A172 (cell line): ENCODE measurements at places on chromosomes 6 and 20.

- DNase-seq = no peak
Measured at GRCh38 chr6:32814145-32814544, 2.7 kb downstream of the HLA-DOB start.

DNA sequence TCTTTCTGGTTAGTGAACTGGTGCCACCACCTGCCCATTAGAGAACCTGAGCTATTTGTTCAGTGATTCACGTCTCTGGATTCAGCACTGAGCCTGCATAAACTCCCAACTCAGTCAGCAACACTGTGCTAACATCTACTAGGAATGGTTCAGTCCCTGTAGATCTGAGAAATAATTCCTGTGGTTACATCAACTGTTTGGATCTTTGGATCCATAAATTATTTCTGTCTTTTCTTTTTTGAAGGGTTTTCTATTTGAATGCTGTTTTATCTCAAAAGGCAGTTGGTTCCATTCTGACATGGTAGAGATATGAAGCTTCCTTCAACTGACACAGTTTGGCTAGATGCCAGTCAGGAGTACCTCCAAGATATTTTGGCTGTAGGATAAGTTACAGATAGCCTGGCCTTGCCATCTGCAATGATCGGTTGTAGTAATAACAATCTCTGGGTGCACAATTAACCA is 125.9 kb downstream of the TRMT11 start:
- peak; percentile 36 for DNase-seq

- DNase-seq = no peak
Measured at GRCh38 chr6:103707596-103708325, 1152.0 kb downstream of the HACE1 start.

GRCh38 chr20:17969278-17969883 is 563 bp downstream of the MGME1 start:
- DNase-seq = peak; percentile 51

DNA sequence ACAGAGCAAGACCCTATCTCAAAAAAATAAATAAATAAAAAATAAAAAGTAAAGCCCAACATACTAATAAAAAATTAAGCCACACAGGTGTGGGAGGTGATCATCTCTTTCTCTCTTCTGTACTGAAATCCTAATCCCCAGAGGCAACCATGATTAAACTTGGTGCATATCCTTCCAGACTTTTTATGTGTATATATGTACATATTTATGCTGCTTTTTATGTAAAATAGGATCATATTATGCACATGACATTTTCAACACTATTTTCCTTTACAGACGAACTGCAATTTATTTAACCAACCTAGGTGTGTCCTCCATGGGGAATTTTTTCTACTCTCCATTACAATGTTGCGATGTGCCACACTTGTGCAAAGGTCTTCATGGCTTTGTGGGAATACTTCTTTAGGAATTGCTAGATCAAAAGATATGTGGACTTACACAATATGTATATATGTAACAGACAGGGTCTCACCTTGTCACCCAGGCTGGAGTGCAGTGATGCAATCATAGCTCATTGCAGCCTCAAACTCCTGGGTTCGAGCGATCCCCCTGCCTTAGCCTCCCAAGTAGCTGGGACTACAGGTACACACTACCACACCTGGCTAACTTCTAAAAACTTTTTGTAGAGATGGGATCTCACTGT is 23.7 kb downstream of the RMND1 start:
- DNase-seq = no peak

DNA sequence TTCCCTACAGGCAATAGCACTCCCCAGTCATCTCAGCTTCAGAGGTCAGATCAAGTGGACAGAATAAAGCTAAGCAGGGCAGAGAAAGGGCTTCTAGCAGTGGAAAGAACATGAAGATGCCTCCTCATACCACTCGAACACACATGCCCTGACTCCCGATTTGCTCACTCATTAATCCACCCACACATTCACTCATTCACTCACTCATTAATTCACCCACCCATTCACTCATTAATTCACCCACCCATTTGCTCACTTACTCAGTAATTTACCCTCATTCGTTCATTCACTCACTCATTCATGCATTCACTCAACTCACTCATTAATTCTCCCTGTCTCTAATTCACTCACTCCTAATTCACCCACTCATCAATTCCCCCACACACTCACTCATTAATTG is 43.9 kb downstream of the HNF4A start:
- no peak for DNase-seq

- no peak for DNase-seq
Measured at GRCh38 chr6:163731215-163732013, 316.9 kb downstream of the QKI start.

DNA sequence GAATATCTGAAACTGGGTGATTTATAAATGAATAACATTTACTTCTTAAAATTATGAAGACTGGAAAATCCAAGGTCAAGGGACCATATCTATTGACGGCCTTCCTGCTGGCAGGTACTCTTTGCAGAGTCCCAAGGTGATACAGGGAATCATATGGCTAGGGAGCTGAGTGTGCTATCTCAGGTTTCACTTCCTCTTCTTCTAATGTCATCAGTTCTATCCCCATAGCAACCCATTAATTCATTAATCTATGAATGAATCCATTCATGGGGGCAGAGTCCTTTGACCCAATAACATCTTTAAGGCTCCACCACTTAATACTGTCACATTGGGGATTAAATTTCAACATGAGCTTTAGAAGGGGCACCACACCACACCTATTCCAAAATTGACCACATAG is 772.0 kb downstream of the HACE1 start:
- DNase-seq = no peak

DNA sequence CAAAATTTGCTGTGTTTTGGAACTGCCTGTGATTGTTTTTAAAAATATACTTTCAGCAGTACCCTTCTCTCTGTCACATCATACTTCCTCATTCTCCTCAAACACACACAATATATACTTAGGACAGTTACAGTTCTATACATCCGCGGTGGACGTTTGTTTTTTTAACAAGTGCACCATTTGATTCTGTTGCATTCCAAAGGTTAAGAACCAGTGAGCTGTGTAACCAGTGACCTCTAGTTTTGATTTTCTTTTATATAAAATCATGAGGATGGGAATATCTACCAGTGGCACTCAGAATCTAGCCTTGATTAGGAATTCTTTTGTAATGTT is 152.8 kb downstream of the CARMIL1 start:
- DNase-seq = no peak

DNA sequence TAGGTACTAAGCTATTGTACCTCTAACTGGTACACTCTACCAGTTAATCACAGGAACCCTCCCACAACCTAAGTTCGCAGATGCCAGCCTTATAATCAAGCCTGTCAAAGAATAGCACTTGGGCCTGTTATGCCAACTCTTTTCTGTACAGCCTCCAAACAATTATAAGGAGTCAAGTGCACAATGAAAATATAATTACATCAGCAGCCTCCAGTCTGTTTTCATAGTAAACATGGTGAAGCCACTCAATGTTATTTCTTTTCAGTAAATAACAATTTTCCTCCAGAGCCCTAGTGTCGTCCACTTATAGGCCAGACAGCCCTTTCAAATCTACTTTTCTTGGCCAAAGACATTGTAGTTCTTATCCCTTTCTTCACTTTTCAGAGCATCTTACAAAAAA is 82.7 kb upstream of the CARMIL1 start:
- no peak for DNase-seq

DNA sequence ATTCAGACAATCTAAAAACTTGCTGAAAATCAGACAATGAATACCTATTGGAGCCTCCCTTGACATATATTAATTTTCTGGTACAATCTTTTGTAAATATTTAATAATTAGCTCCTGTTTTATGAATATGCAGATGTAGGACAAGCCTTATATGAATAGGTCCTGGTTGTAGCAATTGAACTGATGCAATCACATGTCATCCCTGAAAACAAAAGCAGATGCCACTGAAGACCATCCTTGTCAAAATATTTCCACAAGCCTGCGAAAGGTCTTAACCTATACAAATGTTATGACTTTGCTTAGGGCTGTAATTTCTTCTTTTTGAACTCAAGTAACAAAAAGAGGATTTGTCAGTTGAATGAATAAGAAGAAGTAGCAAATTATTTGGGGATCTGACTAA is 722.1 kb downstream of the EYS start:
- DNase-seq = no peak

DNA sequence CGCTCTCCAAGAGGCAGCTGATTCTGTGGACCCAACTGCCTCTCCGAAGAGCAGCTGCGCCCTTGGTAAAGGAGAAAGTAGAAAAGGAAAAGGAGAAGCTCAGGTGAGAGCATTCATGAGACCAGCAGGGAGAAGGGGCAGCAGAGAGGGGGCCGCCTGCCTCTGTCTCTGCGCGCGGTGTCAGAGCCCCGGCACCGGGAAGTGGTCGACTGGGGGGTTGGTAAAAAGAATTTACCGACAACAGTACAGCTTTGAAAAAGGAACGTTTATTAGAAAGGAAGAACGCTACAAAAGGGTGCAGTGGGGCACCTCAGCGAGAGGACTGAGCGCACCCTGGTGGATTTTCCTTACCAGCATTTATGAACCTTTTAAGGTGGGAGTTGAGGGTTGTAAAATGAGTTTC is 61.9 kb downstream of the GPR6 start:
- DNase-seq = no peak

- DNase-seq = no peak
Measured at GRCh38 chr6:25027221-25027916, 91.6 kb upstream of the RIPOR2 start.

DNA sequence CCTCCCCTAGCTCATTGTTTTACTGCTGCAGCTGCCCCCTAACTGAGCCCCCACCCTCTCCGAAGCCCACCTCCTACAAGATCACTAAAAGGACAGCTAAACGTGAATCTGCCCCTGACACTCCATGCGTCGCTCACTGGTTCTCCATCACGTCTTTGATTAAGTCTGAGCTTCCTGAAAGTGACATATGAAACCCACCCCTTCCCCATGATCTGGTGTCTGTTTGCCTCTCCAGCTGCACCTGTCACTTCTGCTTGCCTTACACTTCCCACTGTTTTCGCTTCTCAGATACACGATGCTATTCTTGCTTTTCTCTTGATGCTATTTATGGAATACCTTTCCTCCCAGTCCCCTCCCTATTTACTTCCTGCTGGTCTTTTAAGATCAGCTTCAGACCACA is 8.0 kb upstream of the PERP start:
- DNase-seq = no peak

GRCh38 chr6:23910420-23910819 is 215.6 kb upstream of the NRSN1 start:
- DNase-seq = no peak

DNA sequence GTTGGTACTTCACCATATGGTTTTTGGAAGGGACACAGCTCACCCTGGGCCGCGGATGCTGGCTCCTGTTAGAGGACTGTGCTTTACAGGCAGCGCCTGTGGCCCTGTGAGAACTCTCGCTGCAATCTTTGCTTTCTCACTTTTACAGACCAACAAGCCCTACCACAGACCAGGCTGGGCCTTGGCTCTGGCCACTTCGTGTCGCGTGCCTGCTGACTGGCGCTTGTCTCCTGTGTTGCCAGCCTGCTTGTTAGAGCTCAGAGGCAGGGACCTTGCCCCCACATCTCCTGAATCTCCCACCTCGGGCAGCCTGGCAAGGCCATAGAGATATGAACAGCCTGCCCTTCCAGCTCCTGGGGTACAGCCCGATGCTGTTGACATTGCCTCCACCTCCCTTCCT is 56.1 kb downstream of the SYNJ2 start:
- no peak for DNase-seq

DNA sequence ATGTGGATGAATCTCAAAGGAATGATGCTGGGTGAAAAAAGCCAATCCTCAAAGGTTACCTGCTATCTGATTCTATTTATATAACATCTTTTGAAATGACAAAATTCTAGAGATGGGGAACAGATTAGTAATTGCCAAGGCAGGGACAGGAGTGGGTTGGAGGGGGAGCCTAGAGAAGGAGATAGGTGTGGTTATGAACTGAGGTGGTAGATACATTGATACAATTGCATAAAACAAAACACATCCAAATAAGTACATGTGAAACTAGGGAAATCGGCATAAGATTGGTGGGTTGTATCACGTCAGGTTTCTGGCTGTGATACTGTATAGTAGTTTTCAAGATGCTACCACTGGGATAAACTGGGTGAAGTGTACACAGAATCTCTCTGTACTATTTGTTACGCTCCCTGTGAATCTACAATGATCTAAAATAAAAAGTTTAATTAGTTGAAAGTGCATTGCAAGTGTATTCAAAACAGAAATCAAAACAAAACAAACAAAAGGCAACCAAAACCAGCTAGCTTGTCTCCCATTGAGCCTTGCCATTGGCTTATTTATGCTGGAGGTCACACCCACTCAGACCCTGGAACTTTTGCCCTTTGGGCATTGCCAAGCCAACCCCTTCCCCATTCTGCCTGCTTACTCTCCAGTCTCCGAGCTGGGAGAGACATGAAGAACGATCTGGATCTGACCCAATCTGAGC is 27.8 kb downstream of the PPP1R16B start:
- DNase-seq = no peak
